Activated CD8-positive, alpha-beta memory T cell treated with anti-CD3 and anti-CD28 coated beads for 48 hours (primary cell): ENCODE measurements at places on chromosomes 4 and X.

DNA sequence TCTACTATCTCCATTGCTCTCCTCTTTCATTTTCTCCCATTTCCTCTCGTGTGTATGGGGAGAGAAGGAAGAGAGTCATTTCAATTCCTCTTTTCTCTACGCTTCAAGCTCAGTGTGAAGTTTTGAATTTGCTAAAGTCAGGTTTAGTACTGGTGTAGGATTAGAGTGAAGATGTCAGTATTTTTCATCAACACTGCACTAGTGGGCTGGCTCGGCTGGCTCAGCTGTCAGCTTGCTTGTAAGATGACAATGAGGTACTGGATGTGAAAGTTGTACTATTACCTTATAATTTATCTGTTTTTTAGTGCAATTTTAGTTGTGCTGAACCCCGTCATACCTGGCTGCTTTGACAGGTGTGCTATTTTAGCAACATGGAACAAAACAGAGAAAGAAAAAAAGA lies 2.1 kb upstream of the SH2D1A start:
- DNase-seq: no peak

DNA sequence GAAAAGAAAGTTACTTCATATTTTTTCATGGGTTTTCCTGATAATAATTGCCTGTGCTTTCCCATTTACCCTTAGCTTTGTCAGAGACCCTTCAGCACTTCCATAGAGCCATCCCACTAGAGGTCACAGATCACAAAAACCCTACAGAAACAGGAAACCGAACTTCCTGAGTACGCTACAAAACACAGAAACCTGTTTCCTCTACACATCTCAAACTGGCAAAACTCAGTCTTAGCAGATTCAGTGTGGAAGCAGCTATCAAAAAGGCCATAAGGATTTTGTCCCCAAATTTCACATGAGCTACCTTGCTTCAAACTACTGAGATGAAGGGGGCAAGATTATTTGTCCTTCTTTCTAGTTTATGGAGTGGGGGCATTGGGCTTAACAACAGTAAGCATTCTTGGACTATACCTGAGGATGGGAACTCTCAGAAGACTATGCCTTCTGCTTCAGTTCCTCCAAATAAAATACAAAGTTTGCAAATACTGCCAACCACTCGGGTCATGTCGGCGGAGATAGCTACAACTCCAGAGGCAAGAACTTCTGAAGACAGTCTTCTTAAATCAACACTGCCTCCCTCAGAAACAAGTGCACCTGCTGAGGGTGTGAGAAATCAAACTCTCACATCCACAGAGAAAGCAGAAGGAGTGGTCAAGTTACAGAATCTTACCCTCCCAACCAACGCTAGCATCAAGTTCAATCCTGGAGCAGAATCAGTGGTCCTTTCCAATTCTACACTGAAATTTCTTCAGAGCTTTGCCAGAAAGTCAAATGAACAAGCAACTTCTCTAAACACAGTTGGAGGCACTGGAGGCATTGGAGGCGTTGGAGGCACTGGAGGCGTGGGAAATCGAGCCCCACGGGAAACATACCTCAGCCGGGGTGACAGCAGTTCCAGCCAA lies at the start of gene MMRN1:
Gene MMRN1, plus strand, starts transcription at position 206 of the 902 bp plus-strand sequence. Its CDS starts 118 bp downstream, at position 324.
- DNase-seq: no peak

- no peak for DNase-seq
Measured at GRCh38 chr4:30881985-30882384, 161.8 kb downstream of the PCDH7 start.

GRCh38 chr4:73259571-73260090 lies 1.0 kb upstream of the ANKRD17 start:
- no peak for DNase-seq

GRCh38 chr4:182067828-182068227 lies 175.4 kb upstream of the TENM3 start:
- no peak for DNase-seq

DNA sequence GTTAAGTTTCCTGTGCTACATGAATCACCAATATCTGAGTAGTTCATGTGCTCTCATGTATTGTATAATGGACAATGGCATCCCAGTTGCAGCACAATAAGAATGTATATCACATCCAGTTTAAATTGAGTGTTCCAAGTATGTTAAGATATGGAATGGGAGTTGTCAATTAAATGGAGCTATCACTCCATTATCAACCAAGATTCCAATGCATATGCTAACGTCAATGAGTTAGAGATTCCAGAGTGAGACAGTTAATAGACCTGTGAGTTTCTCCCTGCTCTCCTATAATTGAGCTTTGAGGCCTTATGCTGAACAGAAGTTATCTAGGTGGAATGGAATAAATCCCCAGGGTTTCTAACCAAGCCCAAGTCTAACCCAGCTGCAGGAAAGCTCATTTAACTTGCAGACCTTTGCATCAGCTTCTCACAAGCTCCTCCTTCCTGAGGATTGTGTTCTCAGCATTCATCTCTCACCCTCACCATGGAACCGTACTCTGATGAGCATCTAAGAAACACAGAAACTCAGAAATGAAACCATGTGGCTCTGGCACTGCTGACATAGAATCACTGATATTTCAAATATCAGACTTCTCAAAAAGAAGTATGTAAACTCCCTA lies 84.8 kb downstream of the TIGD2 start:
- DNase-seq: no peak

DNA sequence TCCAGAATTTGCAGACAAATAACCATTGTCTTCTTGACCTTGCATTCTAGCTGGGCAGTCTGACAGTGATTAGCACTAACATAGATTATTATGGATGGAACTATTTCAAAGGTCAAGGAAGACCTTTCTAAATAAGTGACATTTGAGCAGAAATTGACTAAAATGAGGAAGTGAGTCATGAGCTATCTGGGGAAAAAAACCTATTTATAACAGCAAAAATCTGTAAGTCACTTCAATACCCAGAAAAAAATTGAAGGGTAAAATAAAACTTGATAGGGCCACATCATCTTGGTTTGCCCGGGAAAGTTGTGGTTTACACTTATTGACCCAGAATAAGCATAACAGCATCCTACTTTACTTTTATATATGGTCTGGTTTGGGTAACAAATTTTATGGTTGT lies 414.6 kb upstream of the HS3ST1 start:
- no peak for DNase-seq

- DNase-seq: no peak
Measured at GRCh38 chr4:61938250-61938846, 738.2 kb downstream of the ADGRL3 start.

- DNase-seq: no peak
Measured at GRCh38 chrX:139179592-139179991, 350.9 kb upstream of the F9 start.

DNA sequence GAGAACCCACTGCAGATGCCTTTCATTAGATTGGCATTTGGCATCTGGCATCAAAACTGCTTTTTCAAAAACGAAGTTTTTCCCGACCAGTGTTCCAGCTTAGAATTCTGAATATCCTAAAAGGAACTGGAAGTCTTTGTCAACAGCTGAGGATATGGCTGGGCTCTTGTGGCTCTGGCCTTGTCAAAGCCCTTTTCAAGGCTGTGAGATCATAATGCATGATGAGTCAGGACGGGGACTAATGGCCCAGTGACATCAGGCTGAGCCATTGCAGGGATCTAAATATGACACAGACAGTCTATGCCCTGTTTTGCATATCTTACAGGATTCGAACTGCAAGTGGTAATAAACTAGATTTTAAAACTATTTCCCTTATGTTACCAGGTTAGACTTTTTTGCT lies 306.4 kb downstream of the PTTG2 start:
- no peak for DNase-seq

- no peak for DNase-seq
Measured at GRCh38 chrX:33211356-33212260, at the start of gene DMD. TSS of gene DMD (minus strand) at chrX:33211549. CDS start at chrX:33211312, 237 bp downstream.

DNA sequence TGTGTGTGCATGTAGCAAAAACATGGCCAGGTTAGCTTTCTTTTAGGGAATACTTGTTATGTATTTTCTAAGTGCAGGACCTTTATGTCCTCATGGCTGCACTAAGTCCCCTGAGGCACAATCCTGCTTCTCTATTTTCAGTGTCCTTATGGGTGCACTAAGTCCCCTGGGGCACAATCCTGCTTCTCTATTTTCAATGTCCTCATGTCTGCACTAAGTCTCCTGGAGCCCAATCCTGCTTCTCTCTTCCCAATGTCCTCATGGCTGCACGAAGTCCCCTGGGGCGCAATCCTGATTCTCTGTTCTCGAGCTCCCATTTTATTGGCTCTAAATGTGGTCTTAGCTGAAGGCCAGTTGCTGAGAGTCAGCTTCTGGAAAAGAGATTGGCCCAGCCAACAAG lies 49.7 kb upstream of the GPRIN3 start:
- no peak for DNase-seq

DNA sequence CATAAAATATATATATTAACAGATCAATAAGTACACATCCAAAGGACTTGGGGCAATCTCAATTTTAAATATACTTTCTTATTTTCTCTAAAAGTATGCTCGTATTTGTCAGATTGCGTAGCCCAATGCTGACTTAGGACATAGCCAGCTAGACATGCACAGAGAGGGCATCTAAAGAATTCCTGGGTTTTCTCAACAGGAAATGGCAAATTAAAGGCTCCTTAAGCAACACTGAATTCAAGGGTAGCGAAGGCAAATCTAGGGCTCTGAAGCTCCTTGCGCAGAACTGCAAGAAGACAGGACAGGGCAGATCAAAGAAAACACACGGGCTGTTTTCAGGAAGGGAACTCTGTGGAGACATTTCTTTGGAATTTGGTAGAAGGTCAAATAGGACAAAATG lies 94.6 kb upstream of the FTHL17 start:
- DNase-seq: no peak

GRCh38 chr4:52945326-52945898 lies 83.3 kb downstream of the RASL11B start:
- no peak for DNase-seq

DNA sequence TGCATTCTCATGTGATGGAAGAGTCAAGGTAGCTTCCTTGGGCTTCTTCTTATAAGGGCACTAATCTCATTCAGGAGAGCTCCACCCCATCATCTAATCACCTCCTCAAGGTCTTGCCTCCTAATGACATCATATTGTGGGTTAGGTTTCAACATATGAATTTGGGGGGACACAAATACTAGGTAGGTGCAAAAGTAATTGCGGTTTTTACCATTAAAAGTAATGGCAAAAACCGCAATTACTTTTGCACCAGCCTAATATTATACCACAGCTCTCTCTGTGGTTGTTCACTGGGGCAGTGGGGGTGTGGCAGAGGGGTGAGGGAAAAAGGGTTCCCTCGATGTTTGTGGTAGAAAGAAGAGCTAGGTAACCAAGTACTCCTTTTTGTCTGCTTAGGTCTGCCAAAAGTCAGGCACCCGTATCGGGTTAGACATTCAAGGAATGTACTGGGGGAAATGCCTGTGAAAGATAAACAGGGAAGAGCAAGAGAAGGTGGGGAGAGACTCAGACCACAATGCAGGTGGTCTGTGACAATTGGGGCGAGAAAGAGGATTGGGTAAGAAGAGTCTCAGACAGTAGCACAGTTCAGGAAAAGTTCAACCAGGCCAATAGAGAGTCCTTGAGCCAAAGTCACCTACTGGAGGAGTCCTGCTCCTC lies 78.9 kb upstream of the MTM1 start:
- DNase-seq: no peak

GRCh38 chr4:1099270-1099669 lies 14.1 kb downstream of the RNF212 start:
- no peak for DNase-seq

DNA sequence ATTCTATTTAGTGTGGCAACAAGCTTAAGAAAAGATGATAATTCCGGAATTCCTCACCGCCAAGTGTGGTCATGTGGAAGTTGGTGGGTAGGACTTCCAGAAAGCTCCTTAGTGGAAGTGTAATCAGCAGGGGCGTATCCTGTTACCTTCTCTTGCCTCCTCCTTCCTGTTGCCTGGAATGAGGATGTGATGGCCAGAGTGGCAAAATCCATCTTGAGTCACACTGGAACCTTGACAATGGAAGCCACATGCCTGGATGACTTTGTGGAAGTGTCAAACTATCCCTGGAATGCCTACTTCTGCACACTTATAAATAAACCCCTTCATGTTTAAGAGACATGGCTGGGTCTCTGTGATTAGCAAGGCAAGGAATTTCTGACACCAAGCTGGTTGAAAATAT lies 191.0 kb downstream of the PRDM5 start:
- DNase-seq: no peak

GRCh38 chr4:98515470-98515809 lies 143.0 kb downstream of the TSPAN5 start:
- DNase-seq: no peak

DNA sequence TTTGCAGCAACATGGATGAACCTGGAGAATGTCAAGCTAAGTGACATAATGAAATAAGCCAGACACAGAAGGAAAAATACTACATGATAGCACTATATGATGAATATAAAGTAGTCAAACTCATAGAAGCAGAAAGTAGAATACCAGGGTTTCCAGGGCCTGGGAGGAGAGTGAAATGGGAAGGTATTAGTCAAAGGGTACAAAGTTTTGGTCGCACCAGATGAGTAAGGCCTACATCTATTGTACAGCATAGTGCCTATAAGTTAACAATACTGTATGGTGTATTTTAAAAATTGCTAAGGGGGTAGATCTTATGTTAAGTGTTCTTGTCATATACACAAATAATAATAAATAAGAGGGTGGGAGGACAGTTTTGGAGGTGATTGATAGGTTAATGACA lies 41.5 kb downstream of the ENOX2 start:
- no peak for DNase-seq

GRCh38 chr4:610411-611261 lies 14.7 kb upstream of the PDE6B start:
- no peak for DNase-seq

GRCh38 chr4:6582889-6583490 lies 8.0 kb downstream of the MAN2B2 start:
- DNase-seq: no peak

DNA sequence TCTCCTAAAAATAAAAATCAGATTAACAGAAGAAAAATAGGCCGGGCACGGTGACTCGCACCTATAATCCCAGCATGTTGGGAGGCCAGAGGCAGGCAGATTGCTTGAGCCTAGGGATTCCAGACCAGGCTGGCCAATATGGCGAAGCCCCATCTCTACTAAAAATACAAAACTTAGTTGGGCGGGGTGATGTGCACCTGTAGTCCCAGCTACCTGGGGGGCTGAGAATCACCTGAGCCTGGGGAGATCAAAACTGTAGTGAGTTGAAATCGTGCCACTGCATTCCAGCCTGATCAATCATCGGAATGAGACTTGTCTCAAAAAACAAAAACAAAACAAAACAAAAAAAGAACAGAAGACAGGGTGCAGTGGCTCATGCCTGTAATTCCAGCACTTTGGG lies 32.8 kb upstream of the NOCT start:
- no peak for DNase-seq

GRCh38 chrX:40809210-40809609 lies 73.9 kb upstream of the MED14 start:
- no peak for DNase-seq

GRCh38 chr4:85952972-85953650 lies 406.7 kb downstream of the MAPK10 start:
- DNase-seq: no peak

DNA sequence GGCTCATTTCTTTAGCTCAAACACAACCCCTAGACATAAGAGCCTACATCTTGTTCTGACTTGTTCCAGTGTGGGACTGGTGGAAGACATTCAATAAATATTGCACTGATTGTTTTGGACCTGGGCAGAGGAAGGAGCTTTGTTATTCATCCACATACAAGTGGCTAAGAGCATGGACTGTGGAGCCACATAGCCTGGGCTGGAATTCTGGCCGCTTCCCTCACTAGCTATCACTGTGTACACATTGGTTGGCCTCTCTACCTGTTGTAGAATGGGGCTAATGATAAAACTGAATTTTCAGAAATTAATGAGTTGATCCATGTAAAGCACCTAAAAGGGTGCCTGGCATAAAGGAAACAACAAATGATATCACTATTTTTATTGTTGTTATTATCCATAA lies 80.0 kb downstream of the ZNF674 start:
- no peak for DNase-seq
